ENCODE measurements at places on chromosomes 3 and 15.

DNA sequence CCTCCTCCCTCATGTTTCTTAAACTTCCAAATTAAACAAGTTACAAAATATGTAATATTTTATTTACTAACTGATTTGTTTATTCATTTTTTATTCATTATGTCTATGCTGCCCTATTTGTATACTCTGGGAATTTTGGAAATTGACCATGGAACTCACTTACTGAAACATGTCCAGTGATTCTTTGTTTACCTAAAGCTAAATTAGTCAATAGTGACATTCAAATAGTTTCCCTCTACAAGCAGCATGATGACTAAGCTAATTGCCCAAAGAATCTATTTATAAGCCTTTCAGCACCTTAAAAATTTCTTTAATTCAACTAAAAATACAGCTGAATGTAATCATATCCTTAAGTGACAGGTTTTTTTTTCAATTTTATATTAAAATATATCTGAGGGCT, 437.7 kb downstream of the SI start:
- DNase-seq = no peak

DNA sequence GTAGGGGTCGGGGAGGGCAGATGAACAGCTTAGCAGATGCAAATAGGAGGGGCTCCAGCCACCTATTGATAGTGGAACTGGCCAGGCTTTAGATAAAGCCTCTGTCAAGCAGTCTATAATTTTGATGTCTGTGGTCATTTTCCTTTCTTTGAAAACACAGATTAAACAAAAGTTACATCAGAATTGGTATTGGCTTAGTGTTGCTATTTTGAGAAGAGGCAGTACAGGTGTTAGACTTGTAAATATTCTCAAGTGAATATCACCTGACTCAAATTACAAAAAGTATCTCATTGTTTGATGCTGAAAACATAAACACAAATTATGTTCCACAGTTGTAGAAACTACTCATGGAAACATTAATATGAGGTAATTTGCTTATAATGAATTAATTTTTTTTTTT, 18.1 kb downstream of the GHRL start:
- DNase-seq = no peak

DNA sequence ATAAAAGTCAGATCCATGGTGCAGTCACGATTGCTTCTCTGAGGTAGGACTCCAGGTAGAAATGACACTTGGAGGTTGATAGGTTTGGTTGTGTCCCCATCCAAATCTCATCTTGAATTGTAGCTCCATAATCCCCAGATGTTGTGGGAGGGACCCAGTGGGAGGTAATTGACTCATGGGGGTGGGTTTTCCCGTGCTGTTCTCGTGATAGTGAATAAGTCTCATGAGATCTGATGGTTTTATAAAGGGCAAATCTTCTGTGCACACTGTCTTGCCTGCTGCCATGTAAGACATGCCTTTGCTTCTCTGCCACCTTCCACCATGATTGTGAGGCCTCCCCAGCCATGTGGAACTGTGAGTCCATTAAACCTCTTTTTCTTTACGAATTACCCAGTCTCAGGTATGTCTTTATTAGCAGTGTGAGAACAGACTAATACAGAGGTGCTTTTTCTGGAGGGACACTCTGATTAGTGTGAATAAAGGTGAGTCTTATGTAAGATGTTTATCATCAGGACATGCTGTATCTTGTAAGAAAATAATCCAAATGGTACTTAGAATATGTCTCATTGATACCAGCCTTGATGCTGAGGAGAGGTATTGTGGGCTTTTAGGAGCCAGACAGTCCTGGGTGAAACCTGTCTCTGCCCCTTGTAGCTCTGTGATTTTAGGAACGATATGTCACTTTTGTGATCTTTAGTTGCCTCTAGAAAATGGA, 43.0 kb downstream of the SLCO3A1 start:
- DNase-seq = no peak

GRCh38 chr3:50297384-50297775, 1.8 kb downstream of the HYAL3 start:
- DNase-seq = no peak

DNA sequence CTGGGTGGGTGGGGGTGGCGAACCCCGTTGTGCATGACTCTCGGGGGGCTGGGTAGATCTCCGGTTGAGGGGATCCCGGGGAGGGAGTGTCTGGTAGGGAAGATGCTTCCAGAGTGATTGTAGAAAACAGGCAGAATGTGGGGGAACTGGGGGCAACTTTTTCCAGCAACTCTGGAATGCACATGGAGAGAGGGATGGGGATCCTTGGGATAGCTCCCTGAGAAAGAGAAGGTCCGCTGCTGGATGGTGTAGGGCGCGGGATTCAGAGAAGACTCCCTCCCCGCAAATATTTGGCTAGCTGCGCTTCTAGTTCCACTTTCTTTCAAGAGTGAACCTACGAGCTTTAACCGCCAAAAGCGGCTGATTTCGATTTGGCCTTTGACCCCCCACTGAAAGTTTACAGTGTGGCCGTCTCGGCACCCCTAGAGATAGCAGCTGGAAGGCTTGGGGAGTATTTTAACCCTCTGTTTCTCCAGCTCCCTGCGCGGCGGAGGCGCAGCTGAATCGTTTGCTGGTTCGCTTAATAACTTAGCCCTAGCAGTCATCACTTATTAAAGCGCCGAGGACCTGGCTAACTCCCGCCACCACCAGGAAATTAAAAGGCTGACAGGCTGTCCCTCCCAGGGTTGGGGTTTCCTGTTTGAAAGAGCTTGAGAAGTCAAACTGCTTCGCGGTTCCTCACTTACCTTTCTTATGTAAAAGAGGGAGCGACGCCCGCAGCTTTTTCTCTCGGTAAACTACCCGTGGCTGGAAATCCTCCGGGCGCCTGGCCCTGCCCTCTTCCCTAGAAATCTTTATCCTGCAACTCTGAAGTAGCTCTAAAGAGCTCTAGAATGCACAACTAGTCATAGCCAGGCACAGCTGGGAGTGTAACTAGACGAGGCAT, 1.2 kb downstream of the PHLDB2 start:
- no peak for DNase-seq

DNA sequence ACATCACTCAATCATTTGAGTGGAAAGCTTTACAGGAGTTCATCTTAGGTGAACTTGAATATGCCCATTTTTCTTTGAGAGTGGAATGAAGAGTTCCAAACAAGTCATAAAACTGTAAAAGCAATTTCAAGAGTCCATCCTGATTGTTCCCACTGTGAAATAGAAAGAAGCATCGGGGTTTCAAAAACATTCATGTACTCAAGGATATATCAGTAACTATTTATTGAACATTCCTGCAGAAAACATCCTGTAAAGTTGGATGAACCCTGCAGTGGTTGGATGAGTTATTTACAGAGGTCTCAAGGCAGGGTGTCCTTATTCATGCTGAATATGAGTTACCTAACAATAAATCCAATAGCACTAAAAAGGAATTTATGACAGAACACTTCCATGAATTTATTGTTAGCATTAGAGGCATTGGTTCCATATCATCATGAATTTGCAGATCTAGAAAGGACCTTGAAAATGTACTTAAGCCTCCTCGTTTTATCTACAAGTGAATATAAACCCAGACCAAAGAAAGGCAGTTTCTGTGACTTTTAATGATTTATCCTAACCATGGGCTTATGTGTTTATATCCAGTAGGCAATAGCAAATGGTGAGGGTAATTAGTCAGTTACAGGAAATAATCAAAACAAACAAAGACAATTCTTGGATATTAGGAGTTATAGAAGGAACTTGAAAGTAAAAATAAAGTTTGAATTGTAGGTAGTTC, 361.9 kb upstream of the KCNMB2 start:
- no peak for DNase-seq

DNA sequence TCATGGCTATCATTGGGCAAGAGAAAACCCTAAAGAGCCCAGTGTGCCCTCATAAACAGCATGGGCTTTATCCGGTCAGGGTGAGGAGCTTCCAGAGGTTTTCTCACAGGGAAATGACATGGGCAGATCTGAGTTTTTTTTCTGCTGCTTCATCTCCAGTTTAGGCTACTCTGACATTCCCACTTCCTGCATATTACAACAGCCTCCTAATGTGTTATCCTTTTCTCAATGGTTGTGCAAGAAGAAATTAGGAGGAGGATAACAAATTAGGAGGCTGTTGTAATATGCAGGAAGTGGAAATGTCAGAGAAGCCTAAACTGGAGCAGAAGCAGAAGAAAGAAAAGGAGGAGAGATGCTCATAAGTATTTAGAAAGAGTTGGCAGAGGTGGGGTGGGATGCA, 175.6 kb downstream of the MTHFS start:
- no peak for DNase-seq

- DNase-seq = no peak
Observed at GRCh38 chr15:62818691-62819090, 223.9 kb upstream of the TPM1 start.
